IPS DF 6.9 (cell line): ENCODE measurements at places on chromosomes 3 and 15.

DNA sequence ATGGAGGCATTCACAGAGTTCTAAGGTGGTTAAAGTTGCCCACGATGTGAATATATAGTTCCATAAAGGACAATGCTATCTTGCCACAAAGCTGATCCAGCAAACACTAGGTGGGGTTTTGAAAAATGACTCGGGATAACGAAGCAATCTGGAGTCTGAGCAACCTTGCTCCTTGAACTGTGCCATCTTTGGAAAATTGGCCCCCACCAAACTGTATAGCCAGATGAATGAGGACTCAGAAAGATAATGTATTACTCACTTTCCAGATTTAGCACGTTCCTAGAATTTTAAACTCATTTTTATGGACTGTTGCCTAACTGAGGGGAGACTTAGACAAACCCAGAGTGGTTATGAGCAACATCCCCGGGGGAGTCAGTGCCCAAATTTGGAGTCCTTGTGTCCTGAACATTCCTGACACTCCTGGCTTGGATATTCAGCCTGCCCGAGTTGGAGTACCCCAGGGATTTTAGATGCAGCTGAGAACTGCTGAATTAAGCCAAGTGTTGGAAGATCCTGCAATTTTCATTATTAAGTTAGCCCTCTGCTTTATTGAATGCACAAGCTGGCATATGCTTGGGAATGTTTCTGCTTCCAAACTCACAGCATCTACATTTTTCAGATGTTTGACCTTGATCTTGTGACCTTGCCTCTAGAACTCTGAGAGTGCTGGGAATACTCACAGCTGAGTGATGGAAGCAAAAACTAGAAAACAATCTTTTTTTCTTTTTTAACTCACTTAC is 8.8 kb upstream of the MAGI1 start:
- no peaks in the 10 kb centered on the region for H3K4me1 ChIP-seq
- H3K36me3 ChIP-seq: no peaks in the 10 kb centered on the region
- H3K27me3 ChIP-seq: no peaks in the 10 kb centered on the region
- H3K27ac ChIP-seq: no peak overlapping the region
- no peak for DNase-seq
- no peak overlapping the region for H3K4me3 ChIP-seq

GRCh38 chr15:73822998-73823397 is 50.4 kb upstream of the TBC1D21 start:
- H3K4me3 ChIP-seq: no peak overlapping the region
- H3K4me1 ChIP-seq: no peaks in the 10 kb centered on the region
- no peak for DNase-seq
- H3K27me3 ChIP-seq: no peaks in the 10 kb centered on the region

- no peak overlapping the region for H3K27ac ChIP-seq
- H3K36me3 ChIP-seq: no peaks in the 10 kb centered on the region
- H3K4me1 ChIP-seq: no peaks in the 10 kb centered on the region
- peak overlapping the region; percentile 60 for H3K4me3 ChIP-seq
- DNase-seq: no peak
These were observed 721 bp downstream of the P2RY1 start for GRCh38 chr3:152835601-152836102.

GRCh38 chr15:39767921-39768320 is 14.7 kb downstream of the FSIP1 start:
- DNase-seq: no peak
- no peak overlapping the region for H3K4me3 ChIP-seq
- H3K27me3 ChIP-seq: no peaks in the 10 kb centered on the region
- no peak overlapping the region for H3K27ac ChIP-seq
- 0 out of 2 replicates have a peak, but pooled peaks cover 1% of the 10 kb centered on the region for H3K4me1 ChIP-seq
- no peaks in the 10 kb centered on the region for H3K36me3 ChIP-seq

DNA sequence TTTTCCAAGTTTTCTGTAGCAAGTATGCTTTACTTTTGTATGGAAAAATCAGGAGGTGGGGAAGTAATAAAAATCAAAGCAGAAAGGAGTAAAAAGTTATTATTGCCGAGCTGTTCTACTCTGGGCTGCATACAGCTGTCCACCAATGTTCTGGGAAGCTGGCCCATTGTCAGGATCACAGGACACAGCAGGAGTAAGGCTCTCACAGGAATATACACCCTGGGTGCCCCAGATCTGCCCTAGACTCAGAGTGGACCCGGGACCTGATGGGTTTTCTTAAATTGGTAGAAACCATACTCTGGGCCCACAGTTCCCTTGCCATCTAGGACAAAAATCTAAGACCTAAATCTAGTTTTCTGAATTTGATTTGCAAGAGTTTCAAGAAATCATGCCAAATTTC is 60.4 kb downstream of the TNIK start:
- H3K4me3 ChIP-seq: no peak overlapping the region
- no peaks in the 10 kb centered on the region for H3K27me3 ChIP-seq
- no peaks in the 10 kb centered on the region for H3K36me3 ChIP-seq
- no peak for DNase-seq

GRCh38 chr15:67744331-67745072 is 80.8 kb upstream of the SKOR1 start:
- no peak overlapping the region for H3K4me3 ChIP-seq
- no peak for DNase-seq
- peaks cover 3% of the 10 kb centered on the region; the same call in 1 of the 2 replicates for H3K4me1 ChIP-seq
- H3K27ac ChIP-seq: no peak overlapping the region
- H3K27me3 ChIP-seq: no peaks in the 10 kb centered on the region

- H3K4me1 ChIP-seq: no peaks in the 10 kb centered on the region
- no peak overlapping the region for H3K27ac ChIP-seq
- peak; percentile 70 for DNase-seq
These were observed 10.9 kb downstream of the MESP1 start for GRCh38 chr15:89740137-89740536.

- no peak overlapping the region for H3K27ac ChIP-seq
- no peaks in the 10 kb centered on the region for H3K27me3 ChIP-seq
- DNase-seq: no peak
- no peaks in the 10 kb centered on the region for H3K4me1 ChIP-seq
These were observed 23.0 kb downstream of the RBM5 start for GRCh38 chr3:50111757-50112156.

DNA sequence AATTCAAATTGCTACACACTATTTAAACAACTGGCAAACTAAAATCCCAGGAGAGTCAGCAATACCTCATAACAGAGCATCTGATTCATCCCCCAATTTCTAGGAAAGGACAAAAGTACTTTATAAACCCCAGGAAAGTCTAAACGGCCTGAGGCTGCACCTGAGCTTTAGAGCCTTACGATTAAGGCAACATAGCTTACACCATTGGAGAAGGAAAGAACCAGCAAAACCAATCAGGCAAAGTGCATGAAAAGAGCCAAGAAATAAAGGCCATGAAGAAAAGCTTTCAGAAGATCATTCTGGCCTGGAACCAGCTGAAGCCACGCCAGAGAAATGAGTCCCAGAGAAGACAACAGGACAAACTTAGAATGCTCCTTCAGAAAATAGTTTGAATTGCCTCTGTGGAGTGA is 48.1 kb downstream of the PTPN9 start:
- H3K4me3 ChIP-seq: no peak overlapping the region
- no peaks in the 10 kb centered on the region for H3K27me3 ChIP-seq
- H3K36me3 ChIP-seq: no peaks in the 10 kb centered on the region
- no peak for DNase-seq
- no peaks in the 10 kb centered on the region for H3K4me1 ChIP-seq
- H3K27ac ChIP-seq: no peak overlapping the region

DNA sequence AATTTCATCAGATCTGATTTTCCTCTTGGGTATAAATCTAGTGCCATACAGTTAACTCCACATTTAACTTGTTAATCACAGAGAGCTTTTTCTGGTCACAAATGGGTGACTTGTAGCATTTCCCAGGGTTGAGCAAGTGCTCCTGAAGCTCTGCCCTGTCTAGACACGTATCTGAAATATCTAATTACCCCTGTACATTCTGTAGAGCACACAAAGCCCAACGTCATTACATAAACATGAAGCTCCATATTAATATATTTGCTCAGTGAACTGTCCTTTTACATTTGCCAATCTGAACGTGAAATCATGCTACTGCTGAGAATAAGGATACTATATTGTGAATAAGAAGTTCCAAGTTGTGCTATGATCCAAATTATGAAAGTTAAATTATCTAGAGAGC is 49.0 kb downstream of the THBS1 start:
- H3K36me3 ChIP-seq: no peaks in the 10 kb centered on the region
- H3K27ac ChIP-seq: no peak overlapping the region
- no peaks in the 10 kb centered on the region for H3K4me1 ChIP-seq

GRCh38 chr3:123286308-123287023 is 84.7 kb downstream of the SEC22A start:
- peaks cover 32% of the 10 kb centered on the region for H3K36me3 ChIP-seq

DNA sequence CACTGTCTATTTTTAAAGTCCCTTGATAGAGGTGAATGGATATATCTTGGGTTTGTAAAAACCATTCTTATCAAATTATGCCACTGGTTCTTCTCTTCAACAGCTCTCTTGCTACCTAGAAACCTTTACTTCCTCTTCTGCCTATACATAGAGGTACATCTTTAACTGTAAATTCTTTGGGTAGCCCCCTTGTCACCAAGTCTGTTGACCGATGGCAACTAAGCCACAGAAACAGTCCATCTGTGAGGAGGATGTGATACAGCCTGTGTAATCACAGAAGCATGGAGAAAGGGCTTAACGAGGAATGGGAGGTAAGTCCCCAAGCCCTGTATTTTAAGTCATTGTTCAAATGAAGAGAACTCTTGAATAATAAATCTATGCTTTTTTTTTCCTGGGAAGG is 246.5 kb upstream of the MDFIC2 start:
- DNase-seq: no peak
- no peak overlapping the region for H3K4me3 ChIP-seq
- peaks cover 1% of the 10 kb centered on the region; the same call in 1 of the 2 replicates for H3K4me1 ChIP-seq
- H3K36me3 ChIP-seq: no peaks in the 10 kb centered on the region
- no peaks in the 10 kb centered on the region for H3K27me3 ChIP-seq
- no peak overlapping the region for H3K27ac ChIP-seq

DNA sequence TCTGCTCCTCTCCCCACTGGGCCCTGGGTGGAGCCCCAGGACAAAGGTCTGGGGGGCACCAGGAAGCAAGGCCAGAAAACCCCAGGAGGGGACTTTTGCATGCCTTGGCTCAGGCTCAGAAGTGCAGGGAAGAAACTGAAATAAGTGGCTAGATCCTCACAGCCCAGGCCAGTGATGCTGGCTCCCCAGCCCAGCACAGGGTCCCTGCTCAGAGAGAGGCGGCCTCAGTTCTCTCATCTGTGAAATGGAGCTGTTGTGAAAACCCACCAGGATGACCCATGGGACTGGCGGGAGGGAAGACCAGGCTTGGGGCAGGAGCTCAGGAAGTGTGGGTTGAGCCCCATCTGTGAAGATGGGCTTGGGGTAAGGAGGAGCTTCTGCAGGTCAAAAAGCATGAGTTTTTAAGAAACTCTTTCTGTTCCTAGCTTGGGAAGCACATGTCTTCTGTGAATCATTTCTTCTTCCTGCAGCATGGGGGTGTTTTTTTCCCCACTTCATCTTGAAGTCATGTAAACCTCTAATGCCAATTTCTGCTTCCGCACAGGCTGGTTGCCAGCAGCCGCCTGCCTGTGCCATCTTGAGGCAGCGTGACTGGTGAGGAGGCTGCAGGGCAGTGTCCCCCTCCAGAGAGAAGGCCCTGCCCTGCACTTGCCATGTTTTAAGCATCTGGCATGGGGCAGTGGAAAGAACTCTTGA is 118.6 kb downstream of the SMAD6 start:
- no peaks in the 10 kb centered on the region for H3K4me1 ChIP-seq
- no peak overlapping the region for H3K4me3 ChIP-seq
- H3K36me3 ChIP-seq: no peaks in the 10 kb centered on the region
- no peaks in the 10 kb centered on the region for H3K27me3 ChIP-seq
- H3K27ac ChIP-seq: no peak overlapping the region

DNA sequence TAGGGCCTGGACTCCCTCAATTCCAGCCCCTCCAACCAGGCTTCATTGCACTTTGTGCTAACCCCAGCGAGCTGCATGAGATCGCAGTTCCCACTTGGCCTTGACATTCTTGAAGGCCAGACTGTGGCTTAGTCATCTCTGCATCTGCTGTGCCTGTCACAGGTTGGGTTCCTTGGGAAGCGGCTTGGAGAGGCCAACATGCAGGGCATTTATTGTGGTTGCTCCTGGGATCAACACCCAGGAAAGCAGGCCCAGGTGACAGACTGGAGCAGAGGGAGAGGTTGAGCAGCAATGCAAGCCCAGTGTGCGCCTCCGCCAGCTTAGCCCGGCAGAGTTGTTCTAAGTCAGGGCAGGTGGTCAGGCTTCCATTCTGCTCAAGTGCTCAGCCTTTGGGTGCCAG is 10.5 kb downstream of the ABCF3 start:
- no peak overlapping the region for H3K4me3 ChIP-seq
- no peaks in the 10 kb centered on the region for H3K4me1 ChIP-seq
- H3K36me3 ChIP-seq: peaks cover 17% of the 10 kb centered on the region
- no peak for DNase-seq

GRCh38 chr3:150110097-150110496 is 139.4 kb upstream of the PFN2 start:
- H3K4me1 ChIP-seq: no peaks in the 10 kb centered on the region
- no peaks in the 10 kb centered on the region for H3K36me3 ChIP-seq
- DNase-seq: no peak
- H3K27me3 ChIP-seq: no peaks in the 10 kb centered on the region
- no peak overlapping the region for H3K4me3 ChIP-seq

- no peak for DNase-seq
- H3K36me3 ChIP-seq: no peaks in the 10 kb centered on the region
- H3K4me1 ChIP-seq: no peaks in the 10 kb centered on the region
- no peak overlapping the region for H3K4me3 ChIP-seq
- H3K27me3 ChIP-seq: no peaks in the 10 kb centered on the region
These were observed 44.7 kb upstream of the INO80 start for GRCh38 chr15:41160639-41161315.

- H3K4me1 ChIP-seq: no peaks in the 10 kb centered on the region
- no peaks in the 10 kb centered on the region for H3K36me3 ChIP-seq
- H3K27ac ChIP-seq: no peak overlapping the region
These were observed 69.3 kb downstream of the ARPP21 start for GRCh38 chr3:35708394-35709271.

DNA sequence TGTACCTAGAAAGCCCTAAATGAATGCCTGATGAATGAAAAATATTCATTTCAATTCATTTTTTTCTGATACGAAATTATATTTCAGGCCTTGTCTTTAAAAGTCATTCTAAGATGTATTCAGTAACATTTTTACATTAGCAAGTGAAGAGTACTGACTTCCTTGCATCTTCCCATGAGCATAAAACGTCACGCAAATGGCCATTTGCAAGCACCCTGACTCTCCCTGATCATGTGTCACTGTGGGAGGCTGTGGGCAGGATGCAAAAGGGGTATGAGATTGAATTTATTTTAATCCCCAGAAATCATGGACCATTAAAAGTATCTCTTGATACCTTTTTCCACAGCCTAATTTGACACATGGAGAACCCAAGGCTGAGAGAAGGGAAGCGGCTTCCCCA is 105.0 kb downstream of the BDH1 start:
- no peak overlapping the region for H3K4me3 ChIP-seq
- no peaks in the 10 kb centered on the region for H3K36me3 ChIP-seq
- peaks cover 3% of the 10 kb centered on the region; the same call in 1 of the 2 replicates for H3K4me1 ChIP-seq
- H3K27me3 ChIP-seq: no peaks in the 10 kb centered on the region; the same call in 1 of the 2 replicates
- no peak for DNase-seq

GRCh38 chr15:92448370-92448769 is 54.7 kb downstream of the ST8SIA2 start:
- no peak for DNase-seq
- H3K4me1 ChIP-seq: no peaks in the 10 kb centered on the region
- H3K27me3 ChIP-seq: no peaks in the 10 kb centered on the region
- no peaks in the 10 kb centered on the region for H3K36me3 ChIP-seq
- no peak overlapping the region for H3K4me3 ChIP-seq
- no peak overlapping the region for H3K27ac ChIP-seq

- H3K4me1 ChIP-seq: no peaks in the 10 kb centered on the region
- H3K36me3 ChIP-seq: no peaks in the 10 kb centered on the region
- DNase-seq: no peak
- no peak overlapping the region for H3K4me3 ChIP-seq
- H3K27me3 ChIP-seq: no peaks in the 10 kb centered on the region
These were observed 59.5 kb upstream of the TNFSF10 start for GRCh38 chr3:172582712-172583111.
